ENCODE measurements at places on chromosomes 2 and 18. TPM values are rescaled to one million over a fixed set of nuclear protein-coding genes. Genes with fewer than 3 reads are reported as not detected.

SLC19A3 gene
- total RNA-seq: 1.4 TPM

SCN2A gene
- total RNA-seq: under 0.01 TPM

FAM228A gene
- not detected for total RNA-seq

CGREF1 gene
- 14.3 TPM for total RNA-seq

MBD1 gene
- total RNA-seq: 60.4 TPM

IL36RN gene
- not detected for total RNA-seq

ABCB11 gene
- total RNA-seq: not detected

TLX2 gene
- total RNA-seq: under 0.01 TPM

CAVIN2 gene
- 20.6 TPM for total RNA-seq

POTEI gene
- total RNA-seq: not detected

RUFY4 gene
- total RNA-seq: not detected

CRYGC gene
- total RNA-seq: not detected

LRP2 gene
- not detected for total RNA-seq

Data from subcutaneous preadipocyte (primary cell).